NCI-H1417 (cell line): ENCODE measurements at places on chromosomes 4 and X.

DNA sequence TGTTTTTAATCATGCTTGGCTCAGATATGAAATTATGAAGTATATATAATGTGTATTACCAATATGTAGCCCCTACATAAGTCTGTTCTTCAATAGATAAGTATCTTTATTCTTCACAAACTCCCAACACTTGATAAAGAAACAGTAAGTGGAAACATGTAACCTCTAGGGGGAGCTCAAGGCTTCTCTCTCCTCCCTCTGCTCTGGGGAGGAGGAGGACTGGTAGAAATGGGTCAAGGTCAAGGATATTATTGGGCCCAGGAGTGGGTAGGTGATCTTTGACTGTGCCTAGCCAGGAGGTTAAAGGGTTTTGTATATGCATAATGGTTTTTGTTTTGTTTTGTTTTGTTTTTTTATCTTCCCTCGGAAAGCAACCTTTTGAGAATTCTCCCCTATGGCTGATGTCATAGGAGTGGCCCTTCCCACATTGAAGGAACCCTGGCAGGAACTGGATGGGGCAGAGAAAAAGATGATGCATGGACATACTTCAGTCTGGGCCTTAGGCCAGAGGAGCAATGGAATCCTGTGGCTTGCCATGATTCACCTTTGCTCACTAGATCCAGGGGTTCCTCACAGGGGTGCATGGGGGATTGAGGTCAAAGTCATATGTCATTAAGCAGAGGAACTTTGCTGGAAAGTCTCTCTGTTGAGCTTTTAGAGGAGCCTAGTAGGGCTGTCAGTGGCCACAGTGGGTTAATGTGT is 460.3 kb downstream of the MID1IP1 start:
- peak; percentile 80 for DNase-seq

GRCh38 chr4:113561092-113561491 is 200.4 kb downstream of the CAMK2D start:
- DNase-seq: no peak

- DNase-seq: peak; percentile 28
Measured at GRCh38 chrX:132488180-132488705, 595 bp downstream of the MBNL3 start.

GRCh38 chrX:137067147-137067546 is 33.4 kb upstream of the GPR101 start:
- no peak for DNase-seq

- no peak for DNase-seq
Measured at GRCh38 chrX:22159071-22159470, 113.6 kb upstream of the CBLL2 start.

- DNase-seq: peak; percentile 19
Measured at GRCh38 chr4:71304289-71304850, 34.5 kb upstream of the SLC4A4 start.

- DNase-seq: peak; percentile 65
Measured at GRCh38 chrX:63506320-63506719, 155.2 kb upstream of the SPIN4 start.

GRCh38 chrX:72159769-72160168 is 21.8 kb upstream of the PIN4 start:
- no peak for DNase-seq

GRCh38 chr4:37268319-37268718 is 23.8 kb downstream of the NWD2 start:
- DNase-seq: no peak

DNA sequence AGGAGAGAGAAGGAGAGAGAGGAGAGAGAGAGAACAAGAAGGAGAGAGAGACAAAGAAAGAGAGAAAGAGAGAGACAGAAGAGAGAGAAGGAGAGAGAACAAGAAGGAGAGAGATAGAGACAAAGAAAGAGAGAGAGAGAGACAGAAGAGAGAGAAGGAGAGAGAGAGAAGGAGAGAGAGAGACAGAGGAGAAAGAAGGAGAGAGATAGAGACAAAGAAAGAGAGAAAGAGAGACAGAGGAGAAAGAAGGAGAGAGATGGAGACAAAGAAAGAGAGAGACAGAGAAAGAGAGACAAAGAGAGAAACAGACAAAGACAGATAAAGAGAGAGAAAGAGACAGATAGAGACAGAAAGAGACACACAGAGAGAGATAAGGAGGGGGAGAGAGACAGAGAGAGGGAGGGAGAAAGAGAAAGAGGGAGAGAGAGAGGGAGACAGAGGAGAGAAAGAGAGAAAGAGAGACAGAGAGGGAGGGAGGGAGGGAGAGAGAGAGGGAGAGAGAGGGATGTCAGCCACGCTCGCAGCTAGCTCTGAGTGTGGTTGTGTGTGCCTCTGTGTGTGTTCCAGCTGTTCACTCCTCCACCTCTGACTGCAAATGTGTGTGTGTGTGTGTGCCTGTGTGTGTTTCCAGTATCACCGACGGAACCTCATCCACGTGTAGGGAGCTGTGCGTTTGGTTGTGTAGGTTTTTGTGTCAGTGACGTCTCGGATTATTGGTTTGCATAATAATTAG is 105.8 kb downstream of the CRLF2 start:
- DNase-seq: no peak

GRCh38 chr4:10691651-10692050 is 7.1 kb upstream of the CLNK start:
- DNase-seq: no peak

- peak; percentile 19 for DNase-seq
Measured at GRCh38 chrX:43949669-43950068, 23.5 kb downstream of the NDP start.

- DNase-seq: no peak
Measured at GRCh38 chrX:136784231-136784630, 3.5 kb upstream of the ARHGEF6 start.

- DNase-seq: no peak
Measured at GRCh38 chr4:26748811-26749210, 111.8 kb upstream of the STIM2 start.

- DNase-seq: no peak
Measured at GRCh38 chrX:7515681-7516413, 327.1 kb upstream of the VCX start.

DNA sequence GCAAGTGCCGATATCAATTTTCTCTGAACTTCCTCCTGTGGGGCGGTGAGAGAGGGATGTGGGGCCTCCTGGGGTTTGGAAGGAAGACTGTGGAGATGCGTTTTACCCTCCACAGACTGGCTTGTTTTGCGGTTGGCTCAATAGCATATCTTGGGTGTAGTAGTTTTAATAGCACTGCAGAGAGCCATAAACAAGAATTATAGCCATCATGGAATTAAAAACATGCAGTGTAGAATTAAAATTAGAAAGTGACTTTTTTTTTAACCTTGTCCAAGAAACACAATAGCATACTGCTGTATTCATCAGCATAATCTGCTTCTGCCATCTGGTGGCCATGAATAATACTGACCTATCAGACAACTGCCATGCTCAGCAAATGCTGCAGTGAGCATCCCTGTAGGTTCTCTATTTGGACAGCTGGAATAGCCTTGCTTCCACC is 47.3 kb upstream of the SCML1 start:
- DNase-seq: peak; percentile 94

DNA sequence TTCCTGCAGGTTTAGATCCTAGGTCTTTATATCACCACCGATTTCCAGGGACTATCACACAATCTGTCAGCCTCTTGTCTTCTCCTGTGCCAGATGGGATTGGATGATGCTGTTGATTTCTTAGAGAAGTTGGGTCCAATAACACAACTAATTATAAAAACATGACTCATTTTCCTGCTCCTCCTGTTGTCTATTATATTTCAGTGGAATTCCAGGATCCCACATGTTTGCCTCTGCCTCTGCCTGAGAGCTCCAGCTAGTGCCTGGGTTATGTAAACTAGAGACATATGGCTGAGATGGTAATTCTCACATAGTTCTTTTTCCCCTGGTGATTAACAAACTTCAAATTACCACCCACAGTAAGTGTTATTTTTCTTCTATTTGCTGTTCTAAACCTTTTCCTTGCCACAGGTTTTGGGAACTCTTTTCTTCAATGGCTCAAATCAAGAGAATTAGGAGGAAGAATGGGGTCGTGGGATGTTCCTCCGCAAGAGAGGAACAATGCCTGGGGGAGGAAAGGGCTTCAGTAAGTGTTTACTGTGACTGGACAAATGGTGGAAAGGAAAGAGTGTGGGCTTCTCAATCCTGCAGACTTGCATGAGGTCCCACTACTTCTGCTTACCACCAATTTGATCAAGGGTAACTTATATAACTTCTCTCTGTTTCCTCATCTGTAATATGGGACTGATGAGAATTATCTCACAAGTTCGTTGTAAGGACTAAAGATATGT is 3.4 kb upstream of the HOPX start:
- no peak for DNase-seq

DNA sequence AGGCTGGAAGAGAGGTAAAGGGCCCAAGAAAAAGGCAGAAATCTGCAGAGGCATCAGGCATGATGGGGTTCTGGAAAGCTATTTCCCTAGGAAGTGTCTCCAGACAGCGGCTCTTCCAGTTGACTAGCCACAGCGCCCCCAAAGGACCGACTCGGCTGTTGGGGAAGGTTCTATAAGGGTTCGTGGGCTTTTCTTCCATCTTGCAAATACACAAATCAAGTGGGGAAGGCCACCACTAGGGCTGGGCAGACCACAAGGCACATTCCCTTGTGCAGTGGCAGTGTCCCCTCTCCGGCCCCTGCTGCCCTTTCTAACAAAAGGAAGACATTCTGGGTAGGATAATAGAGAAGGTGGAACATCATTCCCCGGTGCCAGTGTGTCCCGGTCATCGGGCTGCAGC is 18.2 kb downstream of the BCOR start:
- DNase-seq: no peak

- peak; percentile 56 for DNase-seq
Measured at GRCh38 chrX:55523356-55523755, 33.7 kb upstream of the USP51 start.

- DNase-seq: no peak
Measured at GRCh38 chrX:57952320-57952678, 42.0 kb upstream of the ZXDA start.

- DNase-seq: no peak
Measured at GRCh38 chrX:70264784-70265183, 3.4 kb upstream of the ARR3 start.

GRCh38 chr4:79623021-79623870 is 215.2 kb upstream of the GK2 start:
- no peak for DNase-seq

- peak; percentile 97 for DNase-seq
Measured at GRCh38 chr4:181792641-181793040, 450.6 kb upstream of the TENM3 start.

DNA sequence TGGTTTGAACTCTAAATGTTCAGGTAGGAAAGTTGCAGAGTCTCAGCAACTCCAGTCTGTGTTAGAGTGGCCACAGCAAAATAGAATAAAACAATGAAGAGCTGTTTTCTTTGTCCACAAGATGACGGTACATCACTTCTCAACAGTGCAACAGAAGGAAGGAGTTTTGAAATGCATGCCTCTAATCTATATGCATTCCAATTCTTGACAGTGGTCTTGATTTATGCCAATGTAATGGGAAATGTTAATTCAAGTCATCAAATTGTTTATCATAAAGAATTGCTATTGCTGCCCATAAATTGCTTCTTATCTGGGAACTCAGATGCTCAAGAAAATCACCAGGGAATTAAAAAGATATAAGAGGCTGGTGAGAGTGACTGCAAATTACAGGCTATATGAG is 195.5 kb upstream of the PRPS2 start:
- DNase-seq: peak; percentile 45

GRCh38 chrX:38183596-38183995 is 37.1 kb downstream of the SRPX start:
- DNase-seq: no peak

DNA sequence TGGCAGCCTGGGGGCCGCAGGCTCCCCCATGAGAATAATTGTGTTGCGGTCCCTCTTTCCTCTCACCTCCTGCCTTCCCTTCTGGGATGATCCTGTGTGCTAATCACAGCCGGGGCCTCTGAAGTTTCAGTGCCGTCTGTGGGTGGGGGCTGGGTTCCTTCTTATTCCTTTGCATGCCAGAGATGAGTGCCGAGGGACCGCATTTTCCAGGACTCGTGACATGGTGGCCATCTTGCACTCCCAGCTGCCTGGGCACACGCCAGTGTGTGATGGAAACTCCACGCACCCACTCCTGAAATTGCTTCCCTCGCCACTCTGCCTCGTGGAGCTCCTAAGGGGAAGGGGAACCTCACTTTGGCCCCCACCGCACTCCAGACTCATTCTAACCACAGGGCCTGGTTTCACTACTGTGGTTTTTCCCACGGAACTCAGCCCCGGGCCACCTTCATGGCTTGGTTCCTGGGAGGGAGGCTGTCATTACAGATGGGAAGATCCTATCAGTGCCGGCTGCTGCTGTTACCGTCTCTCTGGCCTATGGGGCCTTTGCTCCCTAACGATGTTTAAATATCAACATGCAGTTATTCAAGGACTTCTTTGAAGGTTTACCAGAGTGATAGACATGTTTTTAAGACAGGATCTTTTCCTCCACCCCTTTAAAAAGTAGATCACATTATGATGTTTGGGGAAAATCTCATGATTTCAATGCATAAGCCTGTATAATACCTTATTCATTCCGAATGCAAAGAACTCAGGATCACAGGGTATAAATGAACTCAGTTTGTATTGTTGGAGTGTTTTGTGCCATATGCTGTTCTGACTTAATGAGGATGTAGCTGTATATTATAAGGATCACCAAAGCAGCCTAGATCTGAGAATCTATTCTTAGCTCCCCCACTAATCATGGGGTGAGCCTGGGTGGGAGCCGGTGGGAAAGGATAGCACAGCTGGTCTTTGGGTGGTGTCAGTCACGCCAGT is 89.6 kb downstream of the SORCS2 start:
- DNase-seq: no peak

DNA sequence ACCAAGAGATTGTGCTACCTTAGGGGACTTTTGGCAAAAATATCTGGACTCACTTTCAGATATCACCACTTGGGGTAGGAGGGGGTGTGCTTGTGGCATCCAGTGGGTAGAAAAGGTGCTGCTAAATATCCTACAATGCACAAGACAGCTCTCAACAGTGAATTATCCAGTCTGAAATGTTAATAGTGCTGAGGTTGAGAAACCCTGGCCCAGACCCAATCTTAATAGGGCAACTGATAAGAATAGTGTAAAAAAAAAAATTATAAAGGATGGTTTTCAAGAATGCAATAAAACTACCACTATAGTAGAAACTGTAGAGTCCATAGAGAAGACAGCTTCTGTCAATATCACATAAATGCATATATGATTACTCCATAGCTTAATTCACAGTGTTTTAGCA is 185.5 kb downstream of the ZNF330 start:
- DNase-seq: no peak

DNA sequence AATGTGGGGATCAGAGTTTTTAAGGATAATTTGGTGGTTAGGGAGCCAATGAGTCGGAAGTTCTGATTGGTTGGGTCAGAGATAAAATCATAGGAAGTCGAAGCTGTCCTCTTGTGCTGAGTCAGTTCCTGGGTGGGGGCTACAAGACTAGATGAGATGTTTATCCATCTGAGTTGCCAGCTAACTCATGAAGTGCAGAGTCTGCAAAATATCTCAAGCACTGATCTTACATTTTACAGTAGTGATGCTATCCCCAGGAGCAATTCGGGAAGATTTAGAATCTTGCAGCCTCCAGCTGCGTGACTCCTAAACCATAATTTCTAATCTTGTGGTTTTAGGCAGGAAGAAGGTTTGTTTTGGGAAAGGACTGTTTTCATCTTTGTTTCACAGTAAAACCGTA is 565.8 kb upstream of the SPANXN1 start:
- DNase-seq: no peak
